A549 treated with DMSO at 1 μM for 4 hours (cell line): ENCODE measurements at places on chromosomes 3 and 15. TPM values are rescaled to one million over a fixed set of nuclear protein-coding genes. Genes with fewer than 3 reads are reported as not detected.

ATP10A gene
- total RNA-seq = 6.1 to 7.7 TPM (median 6.8 TPM) in 5 replicates

TM4SF18 gene
- total RNA-seq = 44.7 to 51.2 TPM (median 50.3 TPM) in 5 replicates

LRRIQ4 gene
- total RNA-seq = not detected in 5 replicates

KCNMB3 gene
- total RNA-seq = 0.91 to 1.6 TPM (median 1.2 TPM) in 5 replicates

DLEC1 gene
- total RNA-seq = 0.07 to 0.53 TPM (median 0.08 TPM) in 5 replicates

TPRG1 gene
- 0.14 to 0.55 TPM (median 0.24 TPM) in 5 replicates for total RNA-seq

C2CD4B gene
- 0.07 to 0.09 TPM (median 0.08 TPM) in 3 of 5 replicates, not detected in the others for total RNA-seq

DNAJB8 gene
- not detected in 5 replicates for total RNA-seq

LRRC34 gene
- not detected in 5 replicates for total RNA-seq

LMOD3 gene
- not detected in 5 replicates for total RNA-seq

RGMA gene
- total RNA-seq = 0.10 to 0.46 TPM (median 0.28 TPM) in 4 of 5 replicates, not detected in the other

BUB1B gene
- total RNA-seq = 27.7 to 33.5 TPM (median 33.0 TPM) in 5 replicates

CPN2 gene
- total RNA-seq = not detected in 5 replicates

ACOX2 gene
- total RNA-seq = 7.8 to 11.7 TPM (median 10.8 TPM) in 5 replicates

TMCO5A gene
- not detected in 5 replicates for total RNA-seq

ABHD10 gene
- total RNA-seq = 20.6 to 27.3 TPM (median 25.5 TPM) in 5 replicates

SGO1 gene
- 14.9 to 18.5 TPM (median 17.6 TPM) in 5 replicates for total RNA-seq

CYP1A1 gene
- total RNA-seq = 1.3 to 3.1 TPM (median 1.8 TPM) in 5 replicates

SH2D7 gene
- total RNA-seq = not detected in 5 replicates

C3orf22 gene
- not detected in 5 replicates for total RNA-seq

MRPL47 gene
- 34.8 to 44.0 TPM (median 41.3 TPM) in 5 replicates for total RNA-seq

NOX5 gene
- 0.12 to 0.48 TPM (median 0.20 TPM) in 5 replicates for total RNA-seq

FAM107A gene
- total RNA-seq = not detected in 5 replicates

TRA2B gene
- total RNA-seq = 160 to 194 TPM (median 176 TPM) in 5 replicates
